ENCODE measurements at places on chromosomes 2 and 18. TPM values are rescaled to one million over a fixed set of nuclear protein-coding genes. Genes with fewer than 3 reads are reported as not detected.

- DNase-seq: no peak
These were observed 267.3 kb upstream of the MC4R start for GRCh38 chr18:60639836-60640235.

DNA sequence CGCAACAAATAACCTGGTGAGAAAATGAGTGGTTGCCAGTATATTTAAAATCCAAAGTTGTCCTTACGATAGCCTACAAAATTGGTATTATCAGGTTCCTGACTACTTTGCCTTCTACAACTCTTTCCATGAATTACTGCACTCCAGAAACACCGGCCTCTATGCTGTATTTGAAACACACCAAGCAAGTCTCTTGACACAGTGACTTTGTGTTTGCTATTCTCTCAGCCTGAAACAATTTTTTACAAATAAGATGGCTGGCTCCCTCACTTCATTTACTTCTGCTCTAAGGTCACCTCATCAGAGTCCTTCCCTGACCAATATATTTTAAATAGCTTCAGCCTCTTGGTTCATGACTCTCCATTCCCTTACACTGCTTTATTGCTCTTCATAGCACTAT is 12.2 kb downstream of the KANSL1L start:
- DNase-seq: no peak

DNA sequence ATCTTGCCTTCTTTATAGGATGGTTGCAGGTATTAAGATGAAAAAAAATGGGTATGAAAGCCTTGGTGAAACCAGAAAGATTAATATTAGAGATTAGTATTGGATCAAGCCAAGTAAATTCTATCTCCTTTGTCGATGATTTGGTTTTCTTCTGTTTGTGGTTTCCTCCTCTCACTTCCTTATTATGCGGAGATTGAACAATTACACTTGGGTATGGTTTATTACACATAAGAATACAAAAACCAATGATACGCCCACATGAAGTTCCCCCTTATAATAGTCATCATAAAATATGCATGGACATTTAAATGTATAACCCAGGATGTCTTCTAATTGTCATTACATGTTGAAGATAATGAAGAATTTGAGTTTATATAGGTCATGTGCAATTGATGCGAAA is 4.9 kb downstream of the LTBP1 start:
- no peak for DNase-seq

DNA sequence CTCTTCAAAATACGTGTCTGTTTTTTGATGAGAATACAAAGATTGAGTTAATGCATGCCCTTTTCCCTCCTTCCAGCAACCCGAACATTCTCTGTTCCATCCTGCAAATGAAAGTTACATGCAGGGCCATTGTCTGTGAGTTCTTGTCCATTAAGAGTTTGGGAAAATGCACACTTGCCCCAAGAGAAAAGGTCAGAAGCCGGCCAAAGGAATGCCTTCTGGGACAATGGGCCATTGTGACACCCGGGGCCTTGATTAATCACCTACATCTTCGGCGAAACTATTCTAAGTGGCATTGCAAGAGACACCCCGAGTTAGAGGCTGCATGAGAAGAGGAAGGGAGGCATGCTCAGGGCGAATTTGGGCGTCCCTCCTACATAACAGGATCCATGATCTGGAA is 73.7 kb upstream of the COPS8 start:
- no peak for DNase-seq

DNA sequence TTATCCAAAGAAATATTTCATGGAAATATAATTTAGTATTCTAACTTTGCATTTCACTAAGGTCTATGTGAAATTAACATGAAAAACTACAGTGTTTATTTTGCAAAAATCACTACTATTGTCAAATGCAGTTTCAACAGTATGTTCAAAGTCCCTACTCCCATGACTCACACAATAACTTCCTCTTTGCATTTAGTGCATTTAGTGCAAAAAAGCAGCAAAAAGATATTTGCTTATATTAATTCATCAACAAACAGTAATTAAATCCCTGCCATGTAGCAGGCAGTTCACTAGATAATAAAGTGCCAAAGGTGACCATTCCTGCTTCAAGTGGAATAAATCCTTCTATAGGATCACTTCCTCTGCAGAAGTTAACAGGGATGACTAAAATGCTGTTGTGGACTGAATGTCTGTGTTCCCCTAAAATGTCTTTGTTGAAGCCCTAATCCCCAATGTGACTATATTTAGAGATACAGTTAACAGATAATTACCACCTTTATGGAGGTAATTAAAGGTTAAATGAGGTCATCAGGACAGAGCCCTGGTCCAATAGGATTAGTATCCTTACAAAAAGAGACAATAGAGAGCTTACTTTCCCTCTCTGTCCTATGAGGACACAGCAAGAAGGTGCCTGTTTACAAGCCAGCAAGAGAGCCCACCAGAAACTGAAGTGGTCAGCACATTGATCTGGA is 61.7 kb downstream of the STK39 start:
- DNase-seq: no peak

DNA sequence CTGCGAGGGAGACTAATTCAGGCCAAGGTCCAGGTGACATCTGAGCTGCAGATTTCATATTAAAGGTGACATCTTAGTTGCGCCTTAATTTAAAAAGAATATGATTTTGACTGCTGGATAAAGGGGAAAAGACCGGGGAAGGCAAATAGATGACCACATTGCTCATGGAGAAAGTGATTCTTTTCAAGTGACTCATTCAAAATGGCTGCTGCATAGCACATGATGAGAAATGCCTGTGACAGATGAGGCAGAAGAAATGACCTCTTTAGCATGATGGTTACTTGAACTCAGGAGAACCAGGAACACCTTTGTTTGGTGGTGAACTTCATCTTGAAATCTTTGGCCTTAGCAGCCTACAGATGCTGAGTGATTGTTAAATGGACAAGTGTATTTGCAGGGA is 385.8 kb upstream of the TRIB2 start:
- DNase-seq: no peak

DNA sequence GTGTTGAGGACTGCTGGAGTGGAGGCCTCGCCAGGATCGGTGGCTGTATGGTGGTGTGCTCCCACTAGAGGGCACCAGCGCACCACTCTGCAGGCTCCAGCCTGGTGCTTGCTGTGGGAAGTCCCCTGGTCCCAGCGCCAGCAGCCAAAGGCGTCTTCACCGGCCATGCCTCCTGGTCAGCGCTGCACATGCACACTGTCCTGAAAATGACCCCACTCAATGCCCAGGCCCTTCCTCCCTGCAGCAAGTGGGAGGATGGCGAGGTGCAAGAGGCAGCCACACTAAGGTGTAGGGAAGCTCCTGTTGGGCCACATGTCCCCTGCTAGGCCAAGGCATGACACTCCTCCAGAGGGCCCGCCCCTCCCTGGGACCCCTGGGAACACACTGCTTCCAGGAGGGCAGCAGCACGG is 136.5 kb downstream of the CTIF start:
- peak; percentile 63 for DNase-seq

- no peak for DNase-seq
These were observed 21.8 kb downstream of the TNFAIP6 start for GRCh38 chr2:151379169-151379568.

GRCh38 chr2:120750488-120751210 is 15.0 kb downstream of the GLI2 start:
- no peak for DNase-seq

DNA sequence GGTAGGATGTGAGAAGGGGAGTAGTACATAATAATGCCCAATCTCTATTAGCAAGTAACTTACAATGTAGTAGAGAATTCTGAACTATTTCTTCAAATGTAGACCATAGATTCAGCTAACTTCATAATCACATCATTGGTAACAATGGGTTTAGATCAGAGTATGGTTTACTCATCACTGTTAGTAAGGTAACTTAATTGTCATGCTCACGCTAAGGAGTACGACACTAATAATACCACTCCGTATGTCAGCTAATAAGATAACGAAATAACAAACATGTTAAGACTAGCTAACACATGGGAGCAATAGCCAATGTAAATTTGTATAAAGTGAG is 56.4 kb upstream of the CCDC141 start:
- no peak for DNase-seq

- DNase-seq: no peak
These were observed 23.0 kb upstream of the ADAM17 start for GRCh38 chr2:9578467-9579235.

DNA sequence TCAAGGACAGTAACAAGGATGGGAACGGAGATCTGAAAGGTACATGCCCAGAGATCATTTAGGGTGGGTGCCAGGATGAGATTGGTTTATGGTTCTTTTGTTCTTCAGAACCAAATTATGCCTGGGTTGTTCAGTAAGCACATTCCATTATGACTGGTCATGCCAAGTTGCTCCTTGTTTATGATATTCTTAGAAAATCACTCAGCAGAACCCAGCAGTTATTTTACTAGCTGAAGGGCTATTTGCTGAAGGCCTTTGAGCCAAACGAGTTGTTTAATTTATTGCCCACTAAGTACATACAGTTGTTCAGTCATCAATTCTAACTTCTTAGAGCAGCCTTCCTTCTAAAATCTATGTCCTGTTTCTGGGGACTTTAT is 635 bp downstream of the SLC3A1 start:
- no peak for DNase-seq

- no peak for DNase-seq
These were observed 80.8 kb downstream of the SMIM21 start for GRCh38 chr18:75346671-75347070.

- DNase-seq: no peak
These were observed 239.5 kb upstream of the SALL3 start for GRCh38 chr18:78739882-78740677.

DNA sequence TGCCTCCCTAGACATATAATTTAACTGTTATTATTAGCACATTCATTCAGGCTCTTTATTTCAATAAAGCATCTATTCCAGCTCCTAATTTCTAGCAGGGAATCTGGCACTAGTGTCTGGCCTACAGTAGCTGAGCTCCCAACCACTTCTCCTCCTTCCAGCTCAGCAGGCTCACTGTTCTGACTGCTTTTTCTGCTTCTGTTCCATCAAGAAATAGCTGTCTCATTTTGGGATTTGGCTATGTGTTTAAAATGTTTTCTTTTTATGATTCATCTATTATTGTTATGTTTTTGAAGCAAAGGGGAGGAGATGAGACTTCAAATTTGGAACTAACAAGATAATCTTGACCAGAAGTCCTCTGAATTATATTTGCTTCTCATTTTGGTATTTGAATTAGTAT is 172.7 kb upstream of the SMAD7 start:
- DNase-seq: no peak

GRCh38 chr2:86788165-86788564 is 2.5 kb downstream of the CD8A start:
- DNase-seq: no peak

DNA sequence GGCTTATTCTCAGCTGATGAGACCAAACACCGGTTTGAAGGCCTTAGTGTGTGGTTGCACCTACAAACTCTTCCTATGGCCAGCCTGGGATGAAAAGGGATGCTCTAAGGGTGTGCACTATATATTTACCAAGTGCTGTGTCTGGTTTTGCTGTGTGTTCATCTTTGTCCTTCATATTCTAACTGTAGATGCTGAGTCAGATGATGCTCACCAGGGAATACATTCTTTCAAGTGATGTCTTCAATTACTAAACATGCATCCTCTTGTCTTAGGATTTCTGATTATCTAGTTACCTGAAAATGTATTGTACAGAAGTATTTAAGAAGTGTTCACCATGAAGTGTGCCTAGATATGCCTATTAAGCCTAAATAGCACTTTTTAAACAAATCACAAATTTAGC is 1111.6 kb upstream of the ZEB2 start:
- DNase-seq: no peak

- no peak for DNase-seq
These were observed 28.2 kb upstream of the GATA6 start for GRCh38 chr18:22141211-22141610.

GRCh38 chr2:108395155-108395554 is 17.4 kb downstream of the SULT1C4 start:
- DNase-seq: no peak

DNA sequence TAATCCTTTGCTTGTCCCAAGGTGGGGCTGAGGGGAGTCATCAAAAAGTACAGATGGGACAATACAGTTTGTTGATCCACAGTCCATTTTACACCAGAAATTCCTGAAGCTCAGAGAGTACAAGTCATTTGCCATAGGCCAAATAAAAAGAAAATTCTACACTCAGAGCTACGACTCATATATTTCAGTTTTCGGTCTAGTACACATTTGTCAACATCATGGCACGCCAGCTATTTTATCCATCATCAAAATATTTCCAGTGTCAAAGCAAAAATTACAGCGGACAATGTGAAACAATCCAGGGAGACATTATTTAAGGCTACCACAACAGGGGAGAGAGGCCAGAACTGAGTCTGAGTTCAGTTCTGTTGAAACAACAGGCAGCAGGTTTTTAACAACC is 587.5 kb upstream of the DSEL start:
- DNase-seq: no peak

GRCh38 chr2:37683241-37683640 is 11.8 kb upstream of the CDC42EP3 start:
- DNase-seq: no peak

DNA sequence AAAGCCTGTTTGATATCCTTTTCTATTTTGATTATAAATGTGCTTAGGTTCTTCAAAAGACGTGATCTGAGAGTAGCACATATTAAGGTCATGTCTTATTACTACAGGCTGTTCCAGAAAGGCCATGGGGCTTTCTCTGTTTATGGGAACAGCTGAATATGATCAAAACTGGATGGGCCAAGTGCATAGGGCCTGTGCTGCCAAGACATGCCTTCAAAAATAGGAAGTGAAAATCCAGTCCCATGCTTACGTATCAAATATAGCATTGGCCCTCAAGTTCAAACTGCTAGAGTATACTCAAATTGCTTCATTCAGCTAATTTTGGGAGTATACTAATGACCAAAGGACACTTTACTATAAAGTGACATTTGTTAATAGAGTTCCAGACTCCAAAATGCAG is 24.1 kb downstream of the SLC25A52 start:
- DNase-seq: no peak

- no peak for DNase-seq
These were observed 78.6 kb downstream of the FAM228A start for GRCh38 chr2:24253303-24253919.

GRCh38 chr2:208466151-208466919 is 59.7 kb downstream of the PTH2R start:
- DNase-seq: peak; percentile 33

DNA sequence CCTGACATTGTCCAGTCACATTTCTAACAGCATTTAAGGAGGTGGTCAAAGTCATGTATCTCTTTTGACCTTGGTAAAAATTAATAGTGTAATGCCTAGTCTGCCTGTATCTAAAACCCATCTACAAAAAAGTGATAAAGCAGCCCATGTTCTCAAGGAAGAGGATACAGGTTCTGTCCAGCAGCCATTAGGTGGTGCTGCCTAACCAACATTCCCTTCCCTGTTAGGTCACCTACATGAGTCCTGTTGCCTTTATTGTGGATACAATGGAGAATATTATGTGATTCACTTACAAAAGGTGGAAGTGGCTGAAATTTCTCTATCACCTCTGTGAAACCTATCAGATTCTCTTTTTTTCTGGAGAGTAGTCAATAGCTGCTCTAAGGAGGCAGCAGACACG is 52.5 kb downstream of the AQP4 start:
- DNase-seq: peak; percentile 46

The SP100 gene
- 31.4 TPM for polyA plus RNA-seq

The ERMN gene
- 0.24 TPM for polyA plus RNA-seq

The LRATD1 gene
- polyA plus RNA-seq: 16.2 TPM

The ABCG5 gene
- polyA plus RNA-seq: 0.50 TPM

The IL36B gene
- polyA plus RNA-seq: not detected

The EPB41L3 gene
- 58.0 TPM for polyA plus RNA-seq

The HTR2B gene
- polyA plus RNA-seq: 15.6 TPM

The DRC1 gene
- polyA plus RNA-seq: 3.4 TPM

The BUB1 gene
- polyA plus RNA-seq: 22.7 TPM

The UGT1A4 gene
- not detected for polyA plus RNA-seq

The REG1A gene
- not detected for polyA plus RNA-seq

The IL1RL1 gene
- polyA plus RNA-seq: 1.8 TPM

The SERPINB4 gene
- not detected for polyA plus RNA-seq
